PC-9 (cell line): ENCODE measurements at places on chromosomes 6 and 20. TPM values are rescaled to one million over a fixed set of nuclear protein-coding genes. Genes with fewer than 3 reads are reported as not detected.

Gene MYH7B
- total RNA-seq = 1.0 and 2.3 TPM in 2 replicates

- DNase-seq = no peak
These were observed 88.1 kb downstream of the SNAP25 start for GRCh38 chr20:10306440-10307358.

DNA sequence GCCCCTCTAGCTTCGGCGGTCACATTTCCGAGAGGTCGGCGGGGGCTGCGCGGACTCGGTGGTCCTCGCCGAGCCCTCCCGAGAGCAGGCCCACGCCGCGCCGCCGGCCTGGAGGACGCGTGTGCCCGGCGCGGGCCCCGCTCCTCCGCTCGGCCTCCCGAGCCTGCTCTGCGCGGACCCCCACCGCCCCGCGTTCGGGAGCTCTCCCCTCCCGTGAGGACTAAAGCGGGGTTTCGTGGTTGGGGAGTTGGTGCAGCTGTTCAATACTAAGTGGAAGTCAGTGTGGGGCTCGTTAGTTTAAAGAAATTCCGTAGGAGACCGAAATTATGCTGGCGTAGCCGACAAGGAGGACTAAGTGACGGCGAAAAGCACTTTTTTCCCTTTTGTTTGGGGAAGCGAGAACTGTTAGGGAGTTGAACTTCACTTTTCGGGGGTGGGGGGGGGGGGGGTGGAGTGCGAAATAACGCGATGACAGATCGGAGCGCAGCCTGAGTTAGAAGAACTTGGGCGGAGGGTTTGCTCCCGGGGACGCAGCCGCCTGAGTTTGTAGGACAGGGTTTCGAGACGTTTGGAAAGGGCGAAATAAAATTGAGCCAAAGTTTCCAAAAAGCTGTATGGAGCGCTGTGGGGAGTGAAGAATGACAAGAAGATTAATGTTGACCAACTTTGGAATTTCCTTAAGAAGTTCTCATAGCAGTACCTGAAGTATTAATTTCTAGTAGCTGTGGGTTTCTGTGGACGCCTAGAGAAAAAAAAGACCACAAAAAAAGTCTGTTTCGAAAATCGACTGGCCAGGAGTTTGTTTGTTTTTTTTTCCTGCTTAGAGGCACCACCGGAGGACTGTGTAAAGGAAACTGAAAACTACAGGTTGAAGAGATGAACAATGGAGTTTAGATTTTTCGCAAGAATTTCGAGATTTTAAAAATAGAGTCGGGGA is 1.4 kb downstream of the QKI start:
- DNase-seq = no peak

DNA sequence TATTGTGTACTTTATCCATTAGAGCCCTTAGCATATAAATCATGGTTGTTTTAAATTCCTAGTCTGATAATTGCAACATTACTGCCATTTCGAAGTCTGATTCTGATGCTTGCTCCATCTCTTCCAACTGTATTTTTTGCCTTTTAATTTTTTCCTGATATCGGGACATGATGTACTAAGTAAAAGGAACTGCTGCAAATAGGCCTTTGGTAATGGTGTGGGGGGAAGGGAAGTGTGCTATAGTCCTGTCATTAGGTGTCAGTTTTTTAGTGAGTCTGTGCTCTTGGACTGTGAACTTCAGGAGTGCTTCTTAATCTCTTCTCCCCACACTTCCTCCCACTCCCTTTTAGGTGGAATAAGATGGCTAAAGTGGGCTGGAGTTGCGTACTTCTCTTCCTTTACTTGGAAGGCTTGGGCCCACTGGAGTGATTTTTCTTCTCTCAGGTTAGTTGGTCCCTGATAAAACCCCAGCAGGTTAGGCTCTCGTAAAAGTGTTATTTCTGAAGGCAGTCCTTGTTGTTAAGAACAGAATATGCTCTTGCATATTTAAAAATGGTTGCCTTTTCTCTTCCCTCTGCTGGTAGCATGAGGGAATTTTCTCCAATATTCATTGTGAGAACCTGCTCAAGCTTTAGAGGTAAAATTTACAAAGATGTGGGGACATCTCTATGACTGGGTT is 18.1 kb downstream of the STXBP5 start:
- DNase-seq = no peak

GRCh38 chr6:144678844-144679243 is 393.7 kb downstream of the UTRN start:
- DNase-seq = no peak
